Fibroblast of the conjunctiva (primary cell): ENCODE measurements at places on chromosomes 2 and 18.

DNA sequence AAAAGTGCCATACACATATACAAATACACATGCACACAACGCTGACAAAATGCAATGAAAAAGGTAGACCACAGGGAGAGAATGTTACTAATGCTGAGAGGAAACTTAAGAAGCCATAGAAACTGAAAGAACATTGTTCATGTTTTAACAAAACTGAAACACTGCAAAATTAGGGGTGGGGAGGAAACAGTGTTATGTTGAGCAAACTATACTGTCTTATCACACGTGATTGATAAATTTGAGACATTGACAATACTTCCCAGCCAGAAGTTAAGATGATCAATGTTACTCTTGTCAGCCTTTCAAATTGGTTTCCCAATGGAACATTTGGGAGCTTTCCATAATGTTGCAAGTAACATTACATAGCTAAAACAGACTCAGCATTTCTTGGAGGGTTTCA lies 165.5 kb downstream of the L3MBTL4 start:
- no peak for DNase-seq

DNA sequence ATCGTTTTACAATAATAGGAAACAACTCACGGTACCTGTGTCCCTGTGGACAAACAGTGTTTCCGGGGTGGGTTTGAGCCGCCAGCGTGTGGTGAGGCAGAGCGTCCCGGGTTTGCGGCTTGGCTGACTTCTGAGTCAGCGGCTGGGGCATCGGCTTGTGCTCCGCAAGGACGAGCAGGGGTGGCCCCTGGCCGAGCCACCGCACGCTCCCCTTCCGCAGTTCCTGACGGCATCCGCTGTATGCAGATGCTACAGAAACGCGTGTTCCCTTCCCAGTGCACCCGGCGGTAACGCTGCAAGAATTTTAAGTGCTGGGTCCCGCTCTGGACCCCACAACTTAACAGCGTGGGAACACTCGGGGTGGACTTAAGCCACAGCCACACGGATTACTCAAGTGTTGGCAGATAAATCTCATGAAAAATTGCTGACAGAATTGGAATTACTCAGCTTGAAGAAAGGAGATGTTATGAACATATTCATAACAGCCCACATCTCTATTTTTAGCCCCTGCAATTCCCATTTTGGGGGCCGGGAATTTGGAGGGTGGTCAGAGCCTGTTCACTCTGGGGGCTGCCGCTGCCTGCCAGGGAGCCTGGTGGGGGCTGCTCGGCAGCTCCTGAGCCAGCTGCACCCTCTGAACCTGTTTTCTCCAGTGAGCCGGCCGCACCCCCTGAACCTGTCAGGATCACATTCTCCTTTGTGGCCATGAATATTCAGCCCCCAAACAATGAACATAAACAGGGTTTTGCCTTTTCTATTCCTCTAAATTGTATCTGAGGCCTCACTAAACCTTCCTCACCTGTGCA lies 12.6 kb upstream of the KCNG2 start:
- DNase-seq, result no peak

DNA sequence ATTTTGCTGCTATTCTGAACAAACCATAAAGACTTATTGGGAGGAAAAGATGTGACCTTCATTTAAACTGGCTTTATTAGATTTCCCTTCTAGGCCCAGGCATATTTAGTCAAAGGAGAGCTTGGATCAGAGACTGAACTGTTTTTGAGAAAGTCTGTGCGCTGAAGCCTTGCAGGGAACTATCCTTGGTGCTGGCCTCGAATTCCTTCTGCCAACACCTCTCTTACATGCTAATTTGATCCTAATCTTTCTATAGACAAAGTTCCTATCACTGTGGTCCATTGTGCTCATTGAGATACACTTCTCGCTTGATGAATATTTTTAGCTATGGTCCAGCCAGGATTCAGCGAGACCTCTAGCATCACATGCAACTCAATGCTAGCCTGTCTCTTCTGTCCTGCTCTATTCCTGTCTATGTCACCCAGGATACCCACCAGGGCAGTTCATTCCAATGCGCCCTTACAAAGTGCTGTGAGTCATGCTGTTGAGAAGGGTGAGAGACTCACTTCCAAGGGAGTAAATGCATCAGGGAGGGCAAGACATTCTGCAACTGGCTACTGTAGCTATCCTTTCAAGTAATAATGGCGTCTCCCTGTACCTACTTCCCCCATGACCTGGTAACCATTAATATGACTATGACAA lies 356.7 kb upstream of the LYPD1 start:
- no peak for DNase-seq

- peak; percentile 30 for DNase-seq
These were observed 12.9 kb downstream of the HTR2B start for GRCh38 chr2:231111987-231112386.

- no peak for DNase-seq
These were observed 1146.9 kb upstream of the NRXN1 start for GRCh38 chr2:52178845-52179244.

- no peak for DNase-seq
These were observed 597 bp downstream of the RNF103 start for GRCh38 chr2:86623043-86623493.

DNA sequence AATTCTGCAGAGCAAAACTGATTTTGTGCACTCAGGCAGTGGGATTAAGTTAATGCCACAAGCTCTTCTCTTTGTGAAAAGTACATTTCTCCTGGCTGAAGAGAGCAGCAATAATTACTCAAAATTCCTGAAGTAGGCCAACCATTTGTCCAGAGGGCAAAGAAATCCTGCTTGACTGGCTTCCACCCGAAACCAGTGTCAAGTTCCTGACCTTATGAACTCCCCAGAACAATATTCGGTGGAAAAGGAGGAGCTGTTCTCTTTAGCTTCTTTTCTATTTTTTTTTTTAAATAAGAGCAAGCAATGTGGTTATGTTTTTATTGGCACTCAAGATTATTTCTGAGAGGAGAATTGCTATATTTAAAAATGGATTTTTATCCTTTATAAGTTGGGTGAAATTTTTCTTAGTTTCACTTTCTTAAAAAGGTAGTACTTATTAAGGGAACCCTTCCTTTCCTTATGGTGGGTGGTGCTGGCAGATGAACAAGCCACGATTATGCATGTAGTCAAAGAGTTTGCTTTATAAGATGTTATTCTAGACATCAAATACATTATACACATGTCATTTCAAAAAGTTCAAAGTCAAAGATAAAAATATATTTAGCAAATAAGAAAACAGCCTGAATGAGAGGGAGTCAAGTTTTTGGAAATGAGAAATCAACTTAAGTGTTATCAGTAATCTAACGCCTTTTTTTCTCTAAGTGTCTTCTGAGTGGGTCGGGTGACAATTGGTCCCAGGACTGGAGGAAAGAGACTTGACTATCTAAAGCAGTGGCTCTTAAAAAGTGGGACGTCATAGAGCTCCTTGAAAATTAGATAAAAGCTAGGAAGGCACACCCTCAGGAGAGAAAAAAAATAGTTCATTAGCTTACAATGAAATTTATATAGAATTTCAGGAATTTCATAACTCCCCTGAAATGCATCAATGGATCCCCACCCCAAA lies 194.5 kb downstream of the IKZF2 start:
- DNase-seq, result no peak

GRCh38 chr2:149451417-149452165 lies 121.2 kb downstream of the LYPD6 start:
- no peak for DNase-seq

GRCh38 chr18:23943903-23944624 lies 70.5 kb upstream of the TTC39C start:
- peak; percentile 41 for DNase-seq

GRCh38 chr2:84827978-84828575 lies 52.8 kb downstream of the TRABD2A start:
- no peak for DNase-seq

DNA sequence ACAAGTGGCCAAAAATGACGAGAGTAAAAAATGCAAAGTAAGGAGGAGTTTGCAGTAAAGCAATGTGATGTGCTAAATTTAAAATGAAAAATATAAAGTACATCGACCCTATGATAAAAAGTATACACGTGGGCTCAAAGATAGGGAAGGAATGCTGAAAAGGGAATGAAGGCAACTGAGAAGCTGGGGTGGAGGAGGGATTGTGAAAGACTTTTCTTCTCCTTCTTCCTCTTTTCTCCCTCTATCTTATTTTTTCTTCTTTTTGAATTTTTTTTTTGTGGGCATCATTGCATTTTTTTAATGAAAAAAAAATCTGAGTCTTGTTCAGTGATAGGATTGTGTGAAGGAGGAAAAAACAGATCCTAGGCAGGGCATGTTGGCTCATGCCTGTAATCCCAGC lies 57.6 kb upstream of the STK17B start:
- DNase-seq, result no peak
